Large intestine (tissue), 12 donors: ENCODE measurements at places on chromosomes 5 and 9.
A peak's percentile ranks its signal among the peaks of the same experiment; 100 is the strongest.

GRCh38 chr9:99870126-99870525 lies 36.3 kb upstream of the STX17 start:
- no peak for DNase-seq

DNA sequence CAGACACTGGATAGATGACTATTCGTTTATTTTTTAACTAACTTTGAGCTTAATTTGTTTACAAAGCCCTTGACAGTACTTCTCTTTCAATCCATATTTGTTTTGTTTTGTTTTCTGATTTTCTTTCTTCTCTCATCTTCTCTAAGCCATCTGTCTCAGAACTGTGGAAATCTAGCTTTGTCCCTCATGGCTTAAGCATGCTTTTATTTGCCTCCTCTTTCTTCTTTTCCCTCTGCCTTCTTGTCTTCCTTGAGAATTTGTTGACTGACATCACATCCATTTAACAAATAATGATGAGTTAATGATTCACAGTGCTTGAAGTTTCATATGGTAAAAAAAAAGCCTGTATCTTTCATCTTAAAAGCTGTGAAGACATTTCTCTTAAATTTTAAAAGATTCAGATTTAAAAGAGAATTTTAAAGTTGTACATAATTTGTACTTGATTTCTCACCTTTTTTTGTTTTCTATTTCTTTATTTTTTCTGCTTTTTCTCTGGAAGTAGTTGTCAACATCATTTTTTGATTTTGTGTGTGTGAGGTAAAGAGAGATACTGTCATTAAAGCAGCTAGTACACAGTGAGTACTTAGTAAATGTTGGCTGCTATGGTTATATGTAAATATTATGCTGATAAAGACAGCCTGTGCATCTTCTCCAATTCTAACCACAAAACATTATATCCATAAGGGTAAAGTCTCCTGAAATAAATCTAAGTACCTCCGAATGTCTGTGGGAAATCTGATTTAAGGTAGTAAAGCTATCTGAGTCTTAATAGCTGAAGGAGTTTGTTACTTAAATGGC lies 13.9 kb upstream of the SGCD start:
- DNase-seq = no peak

DNA sequence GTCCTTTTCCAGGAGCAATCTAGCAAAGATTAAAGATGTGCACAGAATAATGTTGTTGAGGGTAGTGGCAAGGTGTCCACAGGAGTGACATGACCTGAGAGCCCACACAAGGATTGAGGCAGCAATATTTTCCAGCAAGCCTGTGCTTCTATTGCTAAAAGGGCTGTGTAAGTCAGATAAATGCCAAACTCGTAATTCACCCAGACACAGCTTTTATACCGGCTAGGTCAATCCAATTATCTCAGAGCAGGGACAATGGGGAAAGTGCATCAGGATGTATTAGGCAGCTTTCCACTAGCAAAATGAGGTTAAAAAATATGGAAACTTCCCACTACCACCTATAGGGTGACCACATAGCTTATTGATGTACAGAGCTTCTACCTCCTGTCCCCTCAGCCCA lies 34.8 kb upstream of the RAB3C start:
- DNase-seq = no peak

DNA sequence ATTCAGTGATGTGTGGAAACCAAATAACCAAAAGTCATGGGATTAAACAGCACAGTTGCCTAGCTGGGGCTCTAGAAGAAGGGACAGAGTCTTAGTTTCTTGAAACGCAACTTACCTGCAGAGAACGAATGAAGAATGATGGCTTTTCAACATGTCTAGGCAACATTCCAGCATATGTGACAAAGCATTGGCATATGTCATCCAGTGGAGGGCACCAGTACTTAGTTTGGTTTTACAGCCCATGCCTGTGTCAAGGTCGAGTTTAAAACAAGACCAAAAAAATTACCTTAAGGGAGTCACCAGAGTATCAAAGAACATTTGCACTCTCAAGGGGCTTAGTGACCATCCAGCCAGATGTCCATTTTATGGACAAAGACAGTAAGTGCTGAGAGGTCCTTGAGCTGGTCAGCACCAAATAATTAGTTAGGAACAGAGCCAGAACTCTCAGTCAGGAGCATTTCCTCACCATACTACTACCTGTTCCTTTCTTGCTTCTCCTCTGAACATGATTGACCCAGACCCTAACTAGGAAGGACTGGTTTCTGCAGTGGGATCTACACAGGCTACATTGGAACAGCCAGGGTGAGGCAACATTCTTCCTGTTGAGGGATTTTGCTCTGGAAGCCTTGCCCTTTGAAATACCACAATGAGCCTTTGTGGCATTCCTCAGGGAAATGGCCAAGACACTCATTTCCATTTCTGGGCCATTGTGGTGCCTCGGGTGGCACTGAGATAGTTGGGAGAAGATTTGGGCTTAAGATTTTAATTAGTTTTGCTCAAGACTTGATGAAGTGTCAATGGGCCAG lies 75.4 kb upstream of the ANKH start:
- DNase-seq = peak; percentile 45

DNA sequence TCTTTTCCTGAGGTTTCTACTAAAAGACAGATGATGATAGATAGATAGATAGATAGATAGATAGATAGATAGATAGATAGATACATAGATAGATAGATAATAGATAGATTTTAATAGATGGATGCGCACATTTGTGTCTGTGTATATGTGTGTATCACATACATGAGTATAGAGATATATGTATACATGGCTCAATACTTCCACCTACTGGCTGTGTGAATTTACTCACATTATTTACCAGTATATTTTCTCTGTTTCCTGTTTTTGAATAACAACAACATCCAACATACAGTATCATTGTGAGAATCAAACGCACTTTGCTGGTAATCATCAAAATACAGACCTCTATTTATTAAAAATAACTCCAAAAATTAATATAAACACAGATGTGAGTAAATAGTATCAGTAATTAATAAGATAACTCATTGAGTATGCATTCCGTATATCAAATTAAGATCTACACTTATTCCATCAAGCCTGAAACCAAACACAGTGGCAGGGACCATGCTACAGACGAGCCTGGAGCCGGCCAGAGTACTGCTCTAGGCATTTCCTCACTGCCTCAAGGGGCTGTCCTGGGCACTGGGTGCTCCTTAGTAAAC lies 338.0 kb downstream of the SEMA5A start:
- peak; percentile 23 for DNase-seq

- DNase-seq = no peak
Measured at GRCh38 chr9:85289142-85289541, 452.6 kb downstream of the AGTPBP1 start.

DNA sequence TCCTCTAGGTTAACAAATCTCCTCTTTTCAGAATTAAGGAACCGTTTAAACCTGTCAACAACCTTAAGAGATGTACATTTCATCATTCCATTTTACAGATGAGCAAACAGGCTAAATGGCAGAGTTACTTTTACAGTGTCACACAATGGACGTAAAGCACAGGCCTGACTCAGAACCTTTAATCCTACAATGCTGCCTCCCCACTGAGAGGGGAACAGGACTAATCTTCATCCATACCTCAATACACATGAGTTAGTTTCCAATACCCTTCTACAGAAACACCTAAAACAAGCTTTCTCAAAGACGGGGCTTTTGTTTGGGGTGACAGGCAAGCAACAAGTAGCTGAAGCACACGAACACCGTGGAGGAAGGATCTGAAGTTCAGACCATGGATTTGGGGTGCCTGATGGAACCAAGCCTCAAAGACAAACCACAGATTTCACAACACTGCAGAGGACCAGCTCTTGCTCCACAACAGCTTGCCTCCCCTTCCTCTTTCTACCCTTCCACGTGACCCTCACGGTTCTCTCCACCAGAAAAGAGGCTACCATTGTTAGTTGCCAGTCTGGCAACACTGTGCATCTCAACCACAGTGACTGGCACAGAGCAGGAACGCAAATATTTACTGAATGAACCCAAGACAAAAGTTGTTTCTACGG lies 1.8 kb downstream of the RNF130 start:
- peak; percentile 13 for DNase-seq

DNA sequence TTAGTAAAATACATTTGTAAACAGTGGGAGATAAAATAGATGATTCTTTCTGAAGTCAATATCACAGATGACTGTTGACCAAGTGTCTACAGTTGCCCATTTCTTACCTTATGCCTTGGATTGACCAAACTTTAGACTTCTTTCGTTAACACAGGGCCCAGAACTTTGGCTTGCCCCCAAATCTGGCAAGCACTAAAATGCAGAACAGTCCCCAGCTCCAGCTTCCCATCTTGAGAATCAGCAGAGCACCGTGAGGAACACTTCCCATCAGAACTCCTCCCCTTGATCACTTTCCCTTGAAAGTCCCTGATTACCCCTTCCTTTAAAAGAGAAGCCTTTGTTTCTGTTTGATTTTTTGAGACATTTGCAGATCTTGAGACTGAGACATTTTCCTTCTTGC lies 1039.9 kb downstream of the TLE1 start:
- no peak for DNase-seq

GRCh38 chr9:137452006-137452760 lies 7.0 kb downstream of the NSMF start:
- DNase-seq = no peak

GRCh38 chr5:179217356-179217755 lies 127.9 kb downstream of the ADAMTS2 start:
- DNase-seq = no peak

- DNase-seq = no peak
Measured at GRCh38 chr5:124737651-124738050, 8.8 kb downstream of the ZNF608 start.

DNA sequence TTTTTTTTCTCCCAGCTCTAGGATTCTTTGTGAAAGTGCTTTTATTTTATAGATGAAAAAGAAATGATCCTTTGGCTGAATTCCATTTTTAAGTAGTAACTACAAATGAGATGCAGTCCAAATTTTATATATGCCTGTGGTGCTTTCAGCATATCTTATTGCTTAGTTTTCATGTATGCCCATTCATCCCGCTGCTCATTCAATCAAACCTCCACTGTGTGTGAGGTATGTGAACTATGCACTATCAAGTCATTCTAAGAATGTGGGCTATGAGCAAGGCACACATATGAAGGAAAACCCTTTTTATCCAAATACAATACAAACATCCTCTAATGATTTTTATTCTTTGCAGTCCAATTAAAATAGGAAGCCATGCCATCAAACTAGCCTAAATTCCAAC lies 1069.1 kb upstream of the DMAC1 start:
- DNase-seq = no peak

DNA sequence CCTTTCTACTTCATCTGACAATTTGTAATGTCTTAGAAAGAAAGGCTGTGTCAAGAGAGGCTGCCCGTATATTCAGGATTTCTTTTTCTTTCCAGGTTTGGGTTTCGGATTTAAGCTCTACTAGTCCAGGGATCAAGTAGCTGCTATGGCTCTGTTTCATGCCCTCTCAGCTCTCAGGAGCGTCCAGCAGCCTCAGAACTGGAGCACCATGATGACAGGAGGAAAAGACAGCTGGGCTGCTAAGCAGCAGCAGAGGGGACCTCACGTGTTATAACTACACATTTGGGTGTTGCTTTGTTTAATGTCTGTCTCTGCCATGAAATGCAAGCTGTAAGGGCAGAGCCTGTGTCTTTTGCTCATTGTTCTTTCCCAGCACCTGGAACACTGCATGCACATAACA lies 28.5 kb downstream of the TBC1D2 start:
- peak; percentile 44 for DNase-seq

GRCh38 chr5:72662305-72662704 lies 154.2 kb upstream of the TNPO1 start:
- no peak for DNase-seq

DNA sequence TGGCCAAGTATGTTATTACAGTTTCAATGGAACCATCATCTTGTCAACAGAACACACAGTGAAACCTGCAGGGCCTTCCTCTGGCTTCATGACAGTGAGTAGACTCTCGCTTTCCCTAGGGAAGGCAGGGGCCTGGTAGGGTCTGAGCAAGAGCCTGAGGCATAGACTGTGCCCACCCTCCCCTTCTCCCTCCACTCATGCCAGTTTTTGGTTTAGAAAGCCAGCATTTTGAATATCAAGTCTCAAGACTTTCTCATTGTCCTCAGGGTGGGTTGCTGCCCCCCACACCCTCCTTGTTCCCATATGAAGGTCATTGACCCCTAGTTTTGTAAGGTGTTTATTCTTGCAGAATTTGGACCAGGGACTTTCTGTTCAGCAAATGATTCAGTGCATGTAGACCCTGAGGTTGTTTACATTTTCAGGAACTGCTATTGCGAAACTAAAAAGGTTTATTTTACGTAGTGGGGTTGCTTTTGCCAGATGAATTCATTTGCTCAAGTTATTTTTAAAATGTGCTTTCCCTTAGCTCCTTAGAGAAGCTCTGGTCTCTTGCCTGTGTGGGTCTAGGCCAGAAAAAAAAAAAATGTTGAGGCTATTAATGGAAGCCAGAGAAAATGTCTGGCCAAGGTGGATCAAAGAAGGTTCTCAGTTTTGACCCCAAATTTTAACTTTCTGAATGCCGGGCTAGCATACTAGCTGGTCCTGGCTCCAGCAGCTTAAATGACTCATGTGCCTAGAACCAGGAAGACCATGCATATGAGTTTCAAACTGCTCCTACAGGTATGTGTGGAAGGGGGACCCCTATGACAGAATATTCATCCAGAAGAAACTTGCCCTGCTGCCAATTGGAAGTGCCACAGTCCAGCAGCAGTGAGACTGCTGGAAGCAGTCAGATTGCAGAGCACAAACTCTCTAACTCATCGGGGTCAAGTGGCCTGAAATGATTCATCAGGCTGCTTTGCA lies 10.1 kb upstream of the MOB3B start:
- DNase-seq = no peak

DNA sequence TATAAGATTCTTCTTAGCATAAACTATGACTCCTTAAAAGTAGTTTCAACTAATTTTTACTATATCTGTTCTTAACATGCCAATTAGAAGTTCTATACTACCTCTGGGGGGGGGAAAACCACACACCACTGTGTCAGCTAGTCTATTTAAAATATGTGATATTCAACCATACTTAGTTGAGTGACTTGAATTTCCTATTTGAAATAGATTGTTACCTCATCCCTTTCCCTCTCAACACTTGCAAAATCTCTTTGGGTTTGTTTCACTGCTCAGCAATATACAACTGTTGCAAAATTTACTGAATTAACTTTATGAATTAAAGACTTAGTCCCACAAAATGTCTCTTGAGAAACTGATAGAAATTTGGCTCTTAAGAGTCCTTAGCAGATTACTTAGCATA lies 151.1 kb upstream of the POU5F2 start:
- DNase-seq = no peak

DNA sequence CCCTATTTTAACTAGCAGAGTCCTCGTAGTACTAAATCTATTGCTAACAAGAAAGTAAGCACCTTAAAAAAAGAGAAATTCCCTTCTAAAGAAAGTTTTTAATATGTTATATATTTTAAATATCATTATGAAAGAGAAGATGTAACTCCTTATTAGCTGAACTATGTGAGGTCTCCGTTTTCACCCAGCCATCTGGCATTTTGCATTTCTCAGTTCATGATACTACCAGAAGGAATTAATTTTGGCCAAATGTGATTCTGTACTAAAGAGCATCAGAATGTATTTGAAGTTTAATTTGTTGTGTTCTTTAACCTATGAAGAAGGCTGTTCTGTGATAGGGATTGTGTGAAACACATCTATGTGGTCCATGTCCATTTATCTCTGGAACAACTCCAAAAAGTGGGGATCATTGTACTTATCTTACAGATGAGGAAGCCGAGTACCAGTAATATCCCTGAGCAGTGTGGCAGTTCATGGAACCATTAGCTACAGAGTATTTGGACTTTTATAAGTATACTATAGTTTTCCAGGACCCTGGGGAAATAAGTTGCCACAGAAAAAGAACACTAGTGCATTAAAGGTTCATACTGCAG lies 29.8 kb downstream of the TNFAIP8 start:
- no peak for DNase-seq

- DNase-seq = no peak
Measured at GRCh38 chr9:6152788-6153187, 62.8 kb upstream of the IL33 start.
